ENCODE measurements at places on chromosomes 1 and 21.

GRCh38 chr1:86380257-86380861 lies 15.8 kb downstream of the ODF2L start:
- DNase-seq, result peak; percentile 45

DNA sequence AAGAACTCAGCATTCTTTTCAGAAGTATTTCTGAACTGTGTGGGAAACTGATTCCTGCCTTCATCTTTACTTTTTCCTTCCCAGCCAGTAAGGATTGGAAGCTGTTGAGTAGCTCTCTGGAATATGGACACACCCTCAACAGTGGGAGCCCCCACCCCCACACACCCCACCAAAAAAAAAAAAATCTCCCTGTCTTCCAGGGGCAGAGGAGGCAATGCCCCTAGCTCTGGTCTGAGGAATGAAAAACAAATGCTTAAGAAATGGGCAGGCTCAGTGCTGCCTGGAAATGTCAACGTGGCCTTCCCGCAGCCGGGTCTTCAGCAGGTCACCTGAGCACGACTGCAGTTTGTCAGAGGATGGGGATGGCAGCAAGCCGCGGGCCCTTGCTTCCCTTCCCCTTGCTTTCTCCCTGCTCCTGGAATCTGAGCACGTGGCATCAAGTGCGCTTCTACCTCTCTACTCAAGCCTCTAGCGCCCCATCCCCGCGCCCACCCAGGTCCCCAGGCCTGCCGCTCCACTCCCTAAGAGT lies 479 bp downstream of the RGS16 start:
- DNase-seq, result no peak

GRCh38 chr1:55050283-55050682 lies 10.9 kb downstream of the PCSK9 start:
- DNase-seq, result no peak

- DNase-seq, result no peak
Observed at GRCh38 chr1:203098914-203099520, 13.2 kb upstream of the MYOG start.

DNA sequence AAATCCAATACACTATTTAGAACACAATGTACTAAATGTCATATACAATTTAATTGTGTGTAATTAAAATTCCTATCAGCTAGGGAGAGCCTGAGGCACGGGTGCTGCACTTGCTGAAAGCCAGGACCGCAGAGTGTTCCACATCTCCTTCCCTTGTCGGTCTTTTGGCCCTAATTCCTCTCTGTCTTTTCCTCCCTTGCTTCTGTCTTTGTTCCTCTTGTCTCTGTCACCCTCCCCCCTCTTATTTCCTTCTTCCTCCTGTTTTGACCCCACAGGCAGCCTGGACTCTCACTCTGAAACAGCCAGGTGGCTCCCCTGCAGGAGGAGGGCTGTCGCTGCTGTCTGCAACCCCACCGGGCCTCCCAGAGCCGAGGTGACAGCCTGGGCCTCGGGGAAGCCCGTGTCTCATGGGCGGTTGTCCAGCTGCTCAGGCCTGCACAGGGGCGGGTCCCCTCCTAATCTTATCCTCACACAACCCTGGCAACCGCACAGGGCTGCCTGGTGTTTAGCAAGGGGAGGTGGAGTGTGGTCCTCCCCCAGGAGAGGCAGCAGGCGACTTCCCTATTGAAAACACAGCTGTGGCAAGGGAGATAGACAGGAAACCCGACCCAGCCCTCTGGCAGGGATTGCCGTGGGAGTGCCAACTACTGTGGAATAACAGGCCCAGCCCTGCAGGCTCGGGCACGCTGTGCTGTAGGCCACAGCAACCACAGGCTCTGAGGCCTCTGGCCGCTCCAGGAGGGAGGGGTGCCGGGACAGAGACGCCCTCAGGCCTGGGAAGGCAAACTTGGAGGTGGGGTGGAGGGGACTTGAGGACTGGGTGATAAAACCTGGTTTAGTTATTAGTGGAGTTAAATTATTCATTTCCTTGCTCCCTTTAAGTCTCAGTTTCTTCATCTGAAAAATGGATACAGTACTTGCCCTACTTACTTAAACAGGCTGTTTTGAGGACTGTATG lies 68.8 kb upstream of the WDR26 start:
- DNase-seq, result peak; percentile 51

DNA sequence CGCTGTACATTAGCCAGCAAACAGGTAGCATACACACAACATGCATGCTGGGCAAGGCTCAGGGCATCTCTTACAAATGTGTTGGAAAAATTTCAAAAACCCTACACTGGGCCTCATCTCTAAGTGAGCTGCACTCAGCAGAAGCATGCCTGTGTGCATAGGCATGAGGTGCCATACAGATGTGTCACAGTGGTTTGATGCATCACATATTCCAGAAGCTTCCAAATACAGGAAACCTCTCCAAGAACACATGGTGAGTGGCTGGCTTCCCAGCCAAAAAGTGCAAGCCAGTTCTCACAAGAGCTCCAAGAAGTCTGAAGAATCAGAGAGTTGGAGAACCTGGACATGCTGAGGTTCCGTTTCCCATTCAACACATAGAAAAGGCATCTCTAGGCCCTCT lies 58.3 kb downstream of the CD46 start:
- no peak for DNase-seq

GRCh38 chr1:178504286-178504685 lies 7.5 kb upstream of the CLEC20A start:
- DNase-seq, result no peak

- no peak for DNase-seq
Observed at GRCh38 chr1:211182746-211183145, 48.8 kb upstream of the KCNH1 start.

- DNase-seq, result no peak
Observed at GRCh38 chr1:201503397-201504176, 3.3 kb downstream of the CSRP1 start.

- DNase-seq, result no peak
Observed at GRCh38 chr1:1171546-1172340, 1.9 kb upstream of the TTLL10 start.

DNA sequence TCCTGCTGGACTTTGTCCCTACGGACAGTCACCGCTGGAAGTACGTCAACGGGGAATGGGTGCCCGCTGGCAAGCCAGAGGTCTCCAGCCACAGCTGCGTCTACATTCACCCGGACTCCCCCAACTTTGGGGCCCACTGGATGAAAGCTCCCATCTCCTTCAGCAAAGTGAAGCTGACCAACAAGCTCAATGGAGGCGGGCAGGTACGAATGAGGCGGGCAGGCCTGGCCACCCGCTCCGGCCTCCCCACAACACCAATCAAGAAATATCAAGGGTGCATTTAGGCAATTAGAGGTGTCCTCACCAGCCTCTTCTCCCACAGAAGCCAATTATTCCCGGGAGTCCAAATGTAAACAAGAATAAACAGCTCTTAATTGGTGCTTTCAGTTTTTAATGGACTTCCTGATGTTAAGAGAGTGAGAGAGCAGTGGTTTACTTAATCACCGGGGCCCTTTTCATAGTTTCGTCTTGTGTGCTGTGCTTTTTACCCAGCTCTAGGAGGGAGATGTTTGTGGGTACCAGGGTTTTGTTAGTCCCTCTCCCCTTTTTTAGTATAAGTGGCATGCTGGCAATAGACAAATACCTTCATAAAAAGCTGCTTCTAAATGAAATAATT lies 10.7 kb downstream of the TBX19 start:
- no peak for DNase-seq

- no peak for DNase-seq
Observed at GRCh38 chr1:229372251-229372650, 29.4 kb upstream of the CCSAP start.

GRCh38 chr1:108845991-108846390 lies 10.9 kb downstream of the AKNAD1 start:
- DNase-seq, result no peak

GRCh38 chr1:78797108-78797781 lies 147.6 kb downstream of the IFI44 start:
- DNase-seq, result no peak

DNA sequence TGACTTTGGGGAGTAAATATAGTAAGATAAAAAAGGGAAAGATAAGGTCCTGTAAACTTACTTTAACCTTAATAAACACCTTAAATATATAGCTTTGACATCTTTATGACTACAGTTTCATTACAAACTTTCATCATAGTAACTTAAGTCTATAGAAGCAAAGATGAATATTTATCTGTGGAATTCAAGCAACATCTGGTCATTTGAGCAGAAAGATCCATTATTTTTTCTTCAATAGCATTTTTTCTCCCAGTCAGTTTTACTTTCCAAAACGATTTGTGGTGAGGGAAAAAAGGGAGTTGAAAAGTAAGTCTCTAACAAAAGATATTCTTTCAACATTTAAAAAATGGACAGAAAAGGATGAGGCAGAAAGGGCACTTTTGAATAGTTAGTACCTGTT lies 69.0 kb downstream of the HMCN1 start:
- DNase-seq, result no peak

GRCh38 chr1:15411593-15412137 lies 2.0 kb downstream of the EFHD2 start:
- DNase-seq, result no peak

DNA sequence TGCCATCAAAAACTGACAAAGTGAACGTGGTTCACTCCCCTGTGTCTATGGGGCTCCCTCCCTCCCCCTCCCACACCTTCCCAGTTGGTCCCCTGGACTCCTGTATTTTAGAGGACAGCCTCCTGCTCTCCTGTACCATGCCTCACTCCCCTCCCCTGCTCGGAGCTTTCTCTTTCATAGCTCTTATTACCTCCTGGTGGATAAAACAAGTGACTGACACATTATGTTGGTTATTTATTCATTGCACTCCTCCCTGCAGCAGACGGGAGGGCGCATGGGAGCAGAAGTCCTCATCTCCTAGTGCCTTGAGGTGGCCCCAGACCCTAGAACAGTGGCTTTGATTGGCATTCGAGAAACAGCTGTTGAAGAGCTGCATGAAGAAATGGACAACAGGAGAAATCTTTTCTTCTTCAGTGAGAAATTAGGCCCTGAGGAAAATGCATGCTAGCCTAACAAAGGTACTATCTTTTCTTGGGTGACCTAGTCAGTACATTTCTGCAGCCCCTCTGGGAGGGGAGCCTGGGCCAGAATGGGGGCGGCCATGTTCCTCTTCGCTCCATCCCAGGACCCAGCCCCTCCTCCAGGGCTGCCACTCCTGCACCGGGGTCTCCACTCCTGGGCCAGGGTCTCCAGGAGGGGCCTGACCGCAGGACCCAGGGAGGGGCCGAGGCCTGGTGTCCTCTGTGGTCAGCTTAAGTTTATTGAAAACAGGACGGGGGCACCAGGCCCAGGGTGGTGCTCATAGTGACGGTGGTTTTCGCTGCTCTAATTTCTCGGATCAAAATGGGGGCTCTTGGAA lies 1.2 kb upstream of the TFF1 start:
- no peak for DNase-seq

DNA sequence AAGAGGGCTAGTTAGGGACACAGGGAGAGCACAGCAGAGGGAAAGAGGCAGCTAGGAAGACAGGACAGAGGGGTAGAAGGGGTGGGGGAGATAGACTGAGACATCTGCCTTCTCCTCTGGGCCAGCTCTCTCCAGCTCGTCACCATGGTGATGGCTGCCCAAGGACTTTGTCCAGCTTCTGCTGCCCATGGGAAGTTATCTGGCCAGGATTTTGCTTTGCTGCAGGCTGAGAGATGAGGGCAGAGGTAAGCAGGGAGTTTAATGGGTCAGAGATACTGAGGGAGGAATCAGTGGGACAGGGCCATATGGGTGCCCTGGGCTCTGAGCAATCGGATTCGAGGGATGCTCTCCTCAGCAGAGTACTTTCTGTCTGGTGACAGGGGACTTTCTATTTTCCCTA lies 34.5 kb upstream of the GPR37L1 start:
- no peak for DNase-seq

DNA sequence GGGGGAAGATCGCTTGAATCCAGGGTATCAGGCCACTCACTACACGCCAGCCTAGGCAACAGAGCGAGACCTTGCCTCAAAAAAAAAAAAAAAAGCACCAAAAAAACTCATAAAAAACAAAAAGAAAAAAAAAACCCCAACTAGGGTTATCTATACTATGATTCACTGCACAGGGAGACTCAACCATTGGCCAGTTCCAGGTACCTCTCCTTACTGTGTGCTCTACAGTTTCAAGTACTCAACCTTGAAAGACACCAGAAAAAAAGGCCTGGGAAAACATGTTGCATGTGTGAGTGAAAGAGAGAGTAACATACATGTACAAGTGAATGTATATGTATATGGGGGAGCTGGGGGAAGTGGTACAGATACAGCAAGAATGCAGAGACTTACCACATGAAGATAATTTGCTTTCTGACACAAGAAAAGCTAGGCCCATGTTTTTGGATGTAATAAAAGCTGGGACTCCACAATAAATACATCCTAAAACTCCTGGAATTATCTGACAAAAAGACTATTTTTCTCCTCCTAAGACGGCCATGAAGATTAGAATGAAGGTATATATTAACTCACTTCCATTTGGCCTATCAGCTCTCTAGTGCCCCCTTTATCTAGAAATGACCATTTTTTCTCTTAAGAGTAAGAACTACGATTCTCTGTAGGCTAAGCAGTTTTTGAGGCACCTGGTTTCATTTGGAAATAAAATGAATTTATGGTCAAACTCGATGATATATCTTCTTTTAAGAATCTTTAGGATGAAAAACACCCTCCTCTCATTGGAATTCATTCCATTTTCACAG lies 52.2 kb downstream of the SLC27A3 start:
- DNase-seq, result no peak

DNA sequence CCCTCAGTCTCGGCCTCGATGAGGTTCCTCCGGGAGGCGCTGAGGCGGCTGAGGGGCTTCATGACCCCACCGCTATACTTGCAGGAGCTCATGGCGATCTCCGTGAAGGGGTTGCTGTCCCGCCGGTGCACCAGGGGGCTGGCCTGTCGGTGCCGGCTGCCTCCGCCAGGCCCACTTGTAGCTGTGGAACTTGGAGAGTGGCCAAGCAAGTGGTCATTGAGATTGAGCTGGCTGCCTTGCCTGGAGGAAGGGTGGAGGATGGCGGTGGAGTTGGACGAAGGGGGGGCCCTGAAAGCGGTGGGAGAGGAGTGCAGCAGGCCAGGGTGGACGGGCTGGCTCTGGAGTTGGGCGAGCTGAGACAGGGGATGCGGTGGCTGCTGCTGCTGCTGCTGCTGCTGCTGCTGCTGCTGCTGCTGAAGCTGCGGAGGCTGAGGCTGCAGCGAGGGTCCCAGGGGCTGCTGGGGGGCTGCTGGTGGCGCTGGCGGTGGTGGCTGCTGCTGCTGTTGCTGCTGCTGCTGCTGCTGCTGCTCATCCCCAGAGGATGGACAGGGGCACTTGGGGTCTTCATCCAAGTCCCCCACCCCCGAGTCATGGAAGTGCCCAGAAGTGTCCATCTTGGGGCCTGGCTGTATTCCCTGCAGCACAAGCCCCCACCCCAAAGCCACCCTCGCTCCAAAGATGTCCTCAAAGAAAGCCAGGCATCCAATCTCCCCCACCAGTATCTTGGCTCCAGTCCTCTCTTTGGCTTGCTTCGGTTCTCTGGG lies 548 bp downstream of the KCNN3 start:
- no peak for DNase-seq

- no peak for DNase-seq
Observed at GRCh38 chr21:27570306-27570868, 603.5 kb upstream of the ADAMTS5 start.

DNA sequence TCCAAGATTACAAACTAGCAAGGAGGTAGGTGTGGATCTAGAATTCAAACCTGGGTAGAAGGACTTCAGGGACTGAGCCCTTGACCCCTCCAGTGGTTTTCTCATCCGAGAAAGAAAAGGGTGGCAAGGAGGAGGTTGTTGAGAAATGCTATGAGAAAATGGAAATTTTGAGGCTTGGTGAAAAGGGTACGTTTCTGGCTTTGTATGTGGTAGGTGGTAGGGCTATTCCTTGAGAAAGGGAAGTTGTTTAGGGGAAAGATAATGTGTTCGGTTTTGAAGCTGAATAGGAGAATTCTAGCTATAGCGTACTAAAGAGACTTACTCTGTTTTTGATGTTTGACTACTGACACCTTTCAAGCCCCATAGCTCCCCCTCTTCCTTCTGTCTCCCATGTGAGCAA lies 133.8 kb downstream of the CNIH3 start:
- no peak for DNase-seq

GRCh38 chr1:197304638-197305200 lies 36.7 kb downstream of the CRB1 start:
- DNase-seq, result no peak

All from GM12878 (cell line).